CD8-positive, alpha-beta T cell (primary cell): ENCODE measurements at places on chromosomes 16 and 17. TPM values are rescaled to one million over a fixed set of nuclear protein-coding genes. Genes with fewer than 3 reads are reported as not detected.

GRCh38 chr17:11240041-11240840 is 772 bp upstream of the SHISA6 start:
- DNase-seq, result no peak

DNA sequence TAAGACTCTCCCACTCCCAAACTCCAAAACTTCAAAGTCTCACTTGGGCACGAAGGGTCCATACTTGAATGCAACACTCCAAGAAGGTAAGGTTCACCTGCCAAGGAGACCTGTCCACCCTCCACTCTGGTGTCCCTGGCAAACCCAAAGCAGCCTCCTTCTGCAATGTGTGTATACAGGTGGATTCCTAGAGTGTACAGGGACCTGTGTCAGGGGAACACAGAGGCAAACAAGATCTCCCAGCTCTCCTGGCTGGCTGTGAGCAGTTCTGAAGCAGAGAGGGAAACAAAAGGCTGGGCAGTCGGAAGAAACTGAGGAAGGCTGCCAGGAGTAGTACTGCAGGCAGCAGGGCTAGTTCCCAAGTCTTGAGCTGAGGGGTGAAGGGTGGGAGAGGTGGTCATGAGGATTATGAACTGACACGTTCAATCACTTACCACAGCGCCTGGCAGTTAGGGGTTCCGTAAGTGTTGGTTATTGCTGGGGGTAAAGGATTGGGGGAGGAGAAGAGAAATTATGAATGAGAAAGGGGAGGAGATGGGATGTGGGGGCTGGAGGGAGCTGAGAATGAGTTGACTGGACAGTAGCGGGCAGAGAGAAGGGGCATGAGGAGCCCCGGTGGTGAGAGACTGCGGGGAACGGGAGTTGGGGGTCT is 795 bp downstream of the KCTD13 start:
- no peak for DNase-seq

DNA sequence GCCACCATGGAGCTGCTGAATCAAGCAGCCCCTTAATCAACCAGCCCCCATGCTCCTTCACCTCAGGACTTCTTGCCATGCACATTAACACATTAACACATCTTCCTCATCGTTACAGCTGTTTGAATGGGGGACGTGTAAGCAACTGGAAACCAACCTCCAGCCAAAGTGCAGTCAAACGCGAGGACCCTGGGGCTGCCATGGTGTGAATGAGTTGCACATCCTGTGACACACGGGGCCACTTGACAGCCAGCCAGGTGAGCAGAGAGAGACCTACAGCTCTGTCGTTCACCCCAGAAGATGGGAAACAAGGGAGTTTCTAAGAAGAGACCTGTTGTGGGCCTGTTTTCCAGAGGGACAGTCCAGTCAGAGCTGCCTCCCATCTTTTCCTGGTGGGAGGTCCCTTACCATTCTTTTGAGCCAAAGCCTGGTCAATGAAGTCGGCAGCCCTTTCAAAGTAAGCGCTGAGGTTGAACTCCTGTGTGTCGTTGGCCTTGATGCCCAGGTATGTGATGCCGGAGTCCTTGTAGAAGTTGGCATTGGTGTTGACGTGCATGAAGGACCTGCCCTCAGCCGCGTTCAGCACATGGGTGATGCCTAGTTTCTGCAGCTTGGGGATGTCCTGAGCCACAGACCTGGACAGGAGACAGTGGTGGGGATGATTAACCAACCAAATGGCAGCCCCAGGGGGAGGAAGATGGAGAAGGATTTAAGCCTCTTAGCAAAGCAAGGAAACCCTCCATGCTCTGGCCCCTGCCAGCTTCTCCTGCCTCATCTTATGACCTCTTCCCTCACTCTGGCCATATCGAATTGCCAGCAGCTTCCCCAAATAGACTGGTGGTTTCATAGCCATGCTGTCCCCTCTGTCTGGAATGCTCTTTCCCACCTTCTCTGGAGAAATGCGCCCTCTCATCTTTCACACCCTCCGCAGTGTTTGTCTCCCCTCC is 4.2 kb downstream of the DUSP3 start:
- DNase-seq, result no peak

DNA sequence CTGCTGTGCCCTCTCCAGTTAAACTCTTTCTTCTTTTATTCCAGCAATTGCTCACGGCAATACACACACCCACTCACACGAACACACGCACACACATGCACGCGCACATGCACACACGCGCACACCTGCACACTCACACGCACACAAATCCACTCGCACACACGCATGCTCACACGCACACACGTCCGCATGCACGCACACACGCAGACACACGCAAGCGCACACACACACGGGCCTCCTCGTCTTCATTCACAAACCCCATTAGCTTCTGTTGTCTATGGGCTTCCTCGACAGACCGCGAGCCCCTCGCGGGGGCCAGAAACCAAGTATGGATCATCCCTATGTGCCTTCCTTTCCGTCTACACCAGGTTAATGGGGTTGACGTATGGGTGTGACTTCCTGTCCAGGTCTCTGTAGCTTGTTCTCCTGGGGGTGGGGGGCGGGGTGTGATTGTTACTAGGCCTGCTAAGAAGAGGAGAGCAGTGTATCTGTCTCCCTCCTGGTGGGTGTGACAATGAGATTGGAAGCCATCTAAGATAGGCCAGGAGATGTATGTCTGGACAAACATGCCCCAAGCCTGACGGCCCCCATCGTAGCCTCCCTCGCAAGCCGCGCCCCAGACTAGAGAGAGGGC is 670 bp upstream of the CTF1 start:
- no peak for DNase-seq

RGS11 gene
- not detected for total RNA-seq
